Camera-type eye (tissue), 1 donor: ENCODE measurements at places on chromosomes 2 and 18. TPM values are rescaled to one million over a fixed set of nuclear protein-coding genes. Genes with fewer than 3 reads are reported as not detected.

DNAH6 gene
- total RNA-seq = 2.5 TPM

EFR3B gene
- 32.6 TPM for total RNA-seq

CCDC121 gene
- total RNA-seq = 12.6 TPM

SLC35F6 gene
- 26.6 TPM for total RNA-seq

MC2R gene
- not detected for total RNA-seq

SLC9A4 gene
- 0.55 TPM for total RNA-seq

IL18RAP gene
- 0.33 TPM for total RNA-seq

ITGAV gene
- total RNA-seq = 246 TPM

ZBTB7C gene
- total RNA-seq = 15.1 TPM

CCDC148 gene
- total RNA-seq = 13.1 TPM

HOXD12 gene
- total RNA-seq = not detected

UGT1A10 gene
- total RNA-seq = not detected

ABHD1 gene
- total RNA-seq = 0.49 TPM

MOGAT1 gene
- not detected for total RNA-seq

STAT4 gene
- 5.8 TPM for total RNA-seq

NYAP2 gene
- 8.2 TPM for total RNA-seq

POTEI gene
- total RNA-seq = 0.22 TPM

POTEF gene
- not detected for total RNA-seq

AGXT gene
- total RNA-seq = not detected

CNTNAP5 gene
- 16.3 TPM for total RNA-seq
